Osteoblast (primary cell): ENCODE measurements at places on chromosomes 6 and 20. TPM values are rescaled to one million over a fixed set of nuclear protein-coding genes. Genes with fewer than 3 reads are reported as not detected.

Gene PGC
- not detected in 2 replicates for total RNA-seq

Gene MOXD1
- total RNA-seq, result 17.1 and 19.5 TPM in 2 replicates

Gene HLA-DQB1
- total RNA-seq, result under 0.01 and 6.5 TPM in 2 replicates

Gene MOG
- not detected in 2 replicates for total RNA-seq

Gene SPTLC3
- total RNA-seq, result 14.8 and 15.9 TPM in 2 replicates

Gene XKR7
- under 0.01 TPM in 1 of 2 replicates, not detected in the other for total RNA-seq

Gene TGM2
- 78.2 and 137 TPM in 2 replicates for total RNA-seq

Gene MTG2
- 22.1 and 25.0 TPM in 2 replicates for total RNA-seq

Gene FOXS1
- total RNA-seq, result under 0.01 and 0.36 TPM in 2 replicates

Gene SH3BGRL2
- 2.2 and 2.7 TPM in 2 replicates for total RNA-seq

Gene REM1
- total RNA-seq, result 0.29 TPM in 1 of 2 replicates, not detected in the other

Gene FAM184A
- total RNA-seq, result under 0.01 and 0.36 TPM in 2 replicates

Gene ZBP1
- total RNA-seq, result not detected in 2 replicates
